ENCODE measurements at places on chromosomes 5 and 9.

DNA sequence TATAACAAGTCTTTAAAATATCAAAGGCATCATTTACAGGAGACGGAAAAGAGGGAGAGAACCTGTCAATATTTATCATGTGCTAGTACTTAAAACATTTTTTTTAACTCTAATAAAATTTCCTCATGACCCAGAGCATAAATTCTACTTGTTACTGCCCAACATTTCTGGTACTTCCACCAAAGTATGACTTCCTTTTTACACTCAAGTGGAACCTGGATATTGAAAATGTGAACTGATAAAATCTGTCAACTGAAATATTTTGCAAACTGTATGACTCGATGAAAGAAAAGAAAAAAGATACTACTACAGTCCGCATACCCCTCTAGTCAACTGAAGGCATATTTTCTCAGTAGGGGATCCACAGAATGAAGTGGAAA is 37.1 kb downstream of the FAM13B start:
- no peak for DNase-seq

GRCh38 chr9:117682955-117683710 is 21.1 kb upstream of the TLR4 start:
- DNase-seq, result no peak

DNA sequence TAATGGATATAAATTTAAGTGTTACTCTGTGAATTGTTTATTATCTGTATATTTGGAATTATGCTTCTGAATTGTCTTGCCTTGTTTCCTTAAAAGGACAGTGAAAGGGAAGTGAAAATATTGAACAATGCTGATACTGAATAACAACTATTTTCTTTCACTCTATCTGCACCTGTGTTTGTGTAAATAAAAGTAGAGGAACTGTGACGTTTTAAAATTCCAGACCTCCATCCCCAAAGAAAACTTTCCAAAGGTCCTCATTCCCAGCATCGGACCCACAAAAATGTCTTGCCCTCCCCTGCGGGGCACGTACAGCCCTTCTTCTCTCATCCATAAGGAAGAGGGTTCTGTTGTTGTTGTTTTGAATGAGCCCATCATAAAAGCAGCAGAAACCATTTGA is 100.0 kb downstream of the NLN start:
- DNase-seq, result no peak

DNA sequence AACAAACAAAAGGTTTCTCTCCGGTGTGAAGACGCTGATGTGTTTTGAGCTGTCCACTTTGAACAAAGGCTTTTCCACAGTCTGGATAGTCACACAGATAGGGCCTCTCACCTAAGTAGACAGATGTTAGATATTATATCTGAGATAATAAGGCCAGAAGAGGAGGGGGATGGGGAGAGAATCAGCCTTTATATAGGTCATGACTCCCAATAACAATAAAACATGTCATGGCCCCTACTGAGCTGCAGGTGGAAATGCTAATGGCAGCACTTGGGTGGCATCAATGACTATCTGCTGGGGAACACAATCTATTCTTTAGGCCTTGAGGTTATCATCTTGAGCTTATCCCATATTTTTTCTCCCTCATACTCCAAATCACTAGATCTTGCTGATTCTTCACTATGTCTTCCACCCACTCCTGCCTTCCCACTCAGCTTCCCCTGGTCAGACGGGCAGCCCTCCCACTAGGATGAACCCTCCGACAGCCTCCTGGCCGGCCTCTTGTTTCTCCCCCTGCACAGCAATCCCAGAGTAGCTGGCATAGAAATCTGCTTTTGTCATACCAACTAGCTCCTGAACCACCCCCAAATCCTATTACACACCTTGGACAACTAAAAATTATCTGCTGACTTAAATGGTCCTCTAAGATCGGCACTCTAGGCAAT is 11.5 kb upstream of the SLC35D2 start:
- no peak for DNase-seq

DNA sequence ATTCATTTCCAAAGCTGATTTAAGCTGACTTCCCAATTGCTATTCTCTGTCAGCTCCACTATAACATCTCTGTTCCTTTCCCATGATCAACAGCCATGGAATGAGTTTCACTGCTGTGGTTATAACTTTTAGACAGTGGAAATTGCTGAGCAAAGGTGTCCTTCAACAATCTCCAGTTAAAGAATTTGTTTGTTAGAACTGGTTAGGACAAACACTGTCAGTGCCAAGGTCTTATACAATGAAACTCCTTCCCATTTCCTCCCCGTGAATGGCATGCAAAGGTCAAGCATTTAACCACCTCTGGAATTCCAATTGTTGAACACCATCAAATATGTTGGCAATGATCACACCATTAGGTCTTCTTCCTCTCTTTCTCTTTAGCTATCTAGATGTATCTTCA is 45.7 kb upstream of the GHR start:
- no peak for DNase-seq

DNA sequence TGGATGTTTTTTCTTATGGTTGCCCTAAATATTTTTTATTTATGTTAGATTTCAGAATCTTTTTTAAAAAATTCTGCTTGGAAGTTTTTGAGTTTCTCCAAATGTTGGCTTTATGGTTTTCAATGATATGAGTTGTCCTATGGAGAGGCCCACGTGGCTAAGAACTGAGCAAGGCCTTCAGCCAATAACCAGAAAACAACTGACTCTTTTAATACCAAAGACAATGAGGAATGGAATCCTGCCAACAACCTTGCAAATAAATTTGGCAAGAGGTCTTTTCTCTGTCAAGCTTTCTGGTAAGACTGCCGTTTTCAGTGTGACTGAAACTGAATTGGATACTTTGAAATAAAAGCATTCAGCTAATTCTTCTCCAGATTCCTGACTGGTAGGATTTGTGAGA is 1740.1 kb upstream of the WWC1 start:
- no peak for DNase-seq

DNA sequence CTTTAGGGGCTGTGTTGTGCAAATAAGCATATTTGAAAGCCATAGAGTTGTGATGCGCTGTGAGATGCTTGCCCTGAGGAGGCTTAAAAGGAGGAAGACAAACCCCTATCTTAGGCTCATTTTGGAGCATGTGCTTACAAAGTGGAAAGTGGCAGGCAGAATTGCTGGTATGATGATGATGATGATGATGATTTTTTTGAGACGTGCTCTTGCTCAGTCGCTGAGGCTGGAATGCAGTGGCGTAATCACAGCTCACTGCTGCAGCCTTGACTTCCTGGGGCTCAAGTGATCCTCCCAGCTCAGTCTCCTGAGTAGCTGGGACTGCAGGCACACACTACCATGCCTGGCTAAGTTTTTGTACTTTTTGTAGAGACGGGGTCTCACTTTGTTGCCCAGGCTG is 1.7 kb downstream of the CNOT8 start:
- no peak for DNase-seq

- no peak for DNase-seq
Observed at GRCh38 chr5:140011297-140011802, 31.7 kb downstream of the NRG2 start.

DNA sequence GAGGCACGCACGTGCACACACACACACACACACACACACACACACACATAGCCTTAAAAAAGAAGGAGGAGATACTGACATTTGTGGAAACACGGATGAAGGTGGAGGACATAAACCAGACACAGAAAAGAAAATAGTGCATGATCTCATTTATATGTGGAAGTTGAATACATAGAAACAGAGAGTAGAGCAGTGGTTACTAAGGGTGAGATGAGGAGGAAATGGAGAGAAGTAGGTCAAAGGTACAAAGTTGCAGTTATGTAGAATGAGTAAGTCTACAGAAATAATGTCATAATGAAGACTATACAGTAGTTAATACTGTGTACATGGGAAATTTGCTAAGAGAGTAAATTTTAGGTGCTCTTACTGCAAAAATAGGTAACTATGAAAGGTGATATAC is 412.2 kb upstream of the CDH9 start:
- no peak for DNase-seq

GRCh38 chr5:65059681-65060598 is 291.2 kb downstream of the CWC27 start:
- DNase-seq, result no peak

- DNase-seq, result no peak
Observed at GRCh38 chr9:5736563-5737346, 96.2 kb downstream of the ERMP1 start.

- DNase-seq, result no peak
Observed at GRCh38 chr5:172442592-172442991, 11.7 kb downstream of the SH3PXD2B start.

DNA sequence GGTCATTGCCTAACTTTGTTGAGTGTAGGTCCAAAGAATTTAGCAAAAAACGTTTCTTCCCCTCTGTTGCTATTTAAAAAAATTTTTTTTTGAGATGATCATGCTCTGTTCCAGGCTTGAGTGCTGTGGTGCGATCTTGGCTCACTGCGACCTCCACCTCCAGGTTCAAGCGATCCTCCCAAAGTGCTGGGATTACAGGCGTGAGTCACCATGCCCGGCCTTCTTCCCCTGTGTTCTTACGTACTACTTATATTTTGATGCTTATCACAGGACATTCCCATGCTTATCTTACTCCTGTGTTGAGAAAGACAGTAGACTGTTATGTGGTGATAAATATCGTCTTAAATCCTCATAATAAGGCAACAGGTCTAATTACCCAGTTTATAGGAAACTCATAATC is 2.5 kb downstream of the ACER2 start:
- no peak for DNase-seq

GRCh38 chr5:155050384-155051019 is 36.9 kb downstream of the KIF4B start:
- DNase-seq, result no peak

- DNase-seq, result peak; percentile 10
Observed at GRCh38 chr9:122001491-122002201, 91.5 kb downstream of the TTLL11 start.

- DNase-seq, result no peak
Observed at GRCh38 chr5:73405691-73406090, 42.9 kb downstream of the FOXD1 start.

DNA sequence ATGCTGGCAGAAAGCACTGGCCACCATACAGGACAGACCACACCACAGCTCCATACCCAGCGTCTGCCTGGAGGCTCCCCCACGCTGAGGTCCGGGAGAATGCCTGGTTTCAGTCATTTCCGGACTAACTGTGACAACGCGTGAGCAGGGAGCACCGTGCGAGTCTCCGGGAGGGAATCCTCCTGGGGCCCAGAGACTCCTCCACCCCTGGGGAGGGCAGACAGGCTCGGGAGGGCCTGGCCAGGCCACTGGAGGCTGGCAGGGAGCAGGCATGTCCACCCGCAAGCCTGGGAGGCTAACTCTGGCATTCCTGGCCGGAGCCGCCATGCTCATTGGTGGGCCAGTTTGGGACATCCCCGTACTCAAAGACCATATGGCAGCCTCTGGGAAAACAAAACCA is 6.5 kb downstream of the BRD3OS start:
- no peak for DNase-seq

GRCh38 chr9:16526380-16526779 is 344.1 kb downstream of the BNC2 start:
- DNase-seq, result no peak

DNA sequence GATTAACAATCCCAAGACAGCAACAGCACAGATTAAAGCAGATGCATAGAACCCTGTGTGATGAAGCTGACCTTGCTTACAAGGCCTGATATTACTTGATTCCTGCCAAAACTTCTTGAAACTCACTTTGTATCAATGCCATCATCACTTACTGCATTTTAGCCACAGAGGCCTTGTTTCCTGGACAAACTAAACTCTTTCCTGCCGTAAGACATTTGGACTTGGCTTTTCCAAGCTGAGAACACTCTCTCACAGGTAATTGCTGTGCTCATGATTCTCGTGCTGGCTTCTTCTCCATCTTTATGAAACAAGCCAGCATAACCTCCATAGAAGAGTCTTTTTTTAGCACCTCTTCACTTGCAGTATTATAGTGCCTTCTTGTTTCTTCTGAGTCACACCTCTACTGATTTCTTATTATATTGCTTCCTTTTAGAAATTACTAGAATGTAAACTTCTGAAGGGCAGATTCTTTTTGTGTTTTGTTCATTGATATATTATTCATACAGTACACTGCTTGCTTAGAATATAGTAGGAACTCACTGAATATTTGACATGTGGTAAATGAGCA is 456.5 kb upstream of the ZNF608 start:
- no peak for DNase-seq
